GM12864 (cell line): ENCODE measurements at places on chromosomes 16 and 17.
A peak's percentile ranks its signal among the peaks of the same experiment; 100 is the strongest.

DNA sequence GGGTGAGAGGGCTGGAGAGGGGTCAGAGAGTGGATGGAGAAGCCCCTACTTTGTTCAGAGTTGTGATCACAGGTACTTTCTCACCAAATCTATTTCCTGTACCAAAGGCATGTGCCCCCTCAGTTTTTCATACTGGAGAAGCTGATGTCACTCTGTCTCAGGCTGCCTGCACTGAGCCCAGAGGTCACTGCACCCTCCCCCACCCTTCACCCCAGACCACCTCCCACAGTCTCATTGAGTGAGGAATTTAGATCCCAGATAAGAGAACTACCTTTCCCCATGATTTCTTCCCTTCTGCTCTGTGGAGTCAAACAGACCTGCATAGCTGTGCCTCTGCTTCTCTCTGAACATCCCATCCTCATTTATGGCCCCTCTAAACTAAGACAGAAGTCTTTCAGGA is 140.0 kb upstream of the IRX6 start:
- DNase-seq = no peak

GRCh38 chr17:74089869-74090464 is 113.5 kb upstream of the RPL38 start:
- peak; percentile 22 for DNase-seq

- DNase-seq = no peak
Observed at GRCh38 chr17:58325289-58325726, 3.3 kb downstream of the TSPOAP1 start.

DNA sequence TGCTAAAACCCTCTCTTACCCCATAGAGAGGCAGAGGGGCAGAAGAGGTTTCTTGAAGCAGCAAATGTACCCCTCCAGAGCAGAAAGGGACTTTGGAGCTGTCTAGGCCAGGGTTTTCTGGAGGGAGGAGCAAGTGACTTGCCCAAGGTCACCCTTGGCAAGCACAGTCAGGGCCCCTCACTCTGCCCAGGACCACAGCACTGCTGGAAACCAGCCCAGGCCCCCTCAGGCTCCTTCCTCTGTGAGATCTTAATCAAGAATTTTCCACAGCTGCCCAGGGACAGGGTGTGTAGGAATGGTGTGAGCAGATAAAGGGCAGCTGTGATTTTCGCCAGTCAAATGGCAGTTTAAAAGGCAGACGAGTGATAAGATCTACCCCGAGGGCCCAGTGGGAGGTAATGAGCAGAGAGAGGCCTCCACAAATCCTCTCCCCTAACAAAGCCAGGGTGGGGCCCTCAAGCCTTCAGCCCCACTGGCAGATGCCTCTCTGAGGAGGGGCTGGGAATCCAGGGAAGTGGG is 3.9 kb upstream of the SLC12A3 start:
- no peak for DNase-seq

DNA sequence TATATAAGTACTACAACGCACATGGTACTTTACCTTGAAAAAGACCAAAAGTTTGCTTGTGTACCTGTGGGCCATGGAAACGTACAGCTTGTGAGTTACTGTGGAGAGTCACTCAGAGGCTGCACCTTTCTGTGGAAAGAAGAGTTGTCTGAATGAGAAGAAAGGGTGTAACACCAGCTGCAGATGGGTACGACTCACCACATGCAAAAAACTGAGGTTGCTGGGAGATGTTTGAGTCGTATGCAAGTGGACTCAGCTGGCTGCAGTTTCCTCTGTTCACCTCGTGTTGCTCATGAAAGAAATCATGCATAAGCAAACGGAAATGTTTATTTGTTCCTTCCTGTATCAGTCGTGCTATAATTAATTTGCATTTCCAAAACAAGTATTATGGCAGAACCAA is 22.4 kb upstream of the DYNLRB2 start:
- DNase-seq = peak; percentile 34

GRCh38 chr17:13521784-13522183 is 79.9 kb downstream of the HS3ST3A1 start:
- DNase-seq = no peak

DNA sequence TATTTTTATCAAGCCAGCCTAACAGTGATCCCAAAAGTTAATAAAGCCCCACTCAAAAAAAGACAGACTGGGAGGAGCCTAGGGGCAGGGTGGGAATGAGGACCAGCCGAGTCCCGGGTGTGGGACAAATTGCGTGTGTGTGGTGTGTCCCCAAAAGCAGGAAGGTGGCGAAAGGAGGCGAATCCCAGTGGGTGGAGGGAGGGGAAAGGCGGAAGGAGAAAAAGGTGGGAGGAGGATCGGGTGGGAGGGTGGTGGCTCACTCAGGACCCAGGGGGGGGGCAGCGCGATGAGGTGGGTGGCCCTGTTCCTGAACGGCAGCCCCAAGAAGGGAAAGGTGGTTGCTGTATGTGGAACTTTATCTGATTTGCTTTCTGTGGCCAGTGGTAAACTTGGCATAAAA is 102.4 kb downstream of the SPECC1 start:
- DNase-seq = no peak

GRCh38 chr17:77347544-77347943 is 206.8 kb downstream of the SEC14L1 start:
- no peak for DNase-seq

- no peak for DNase-seq
Observed at GRCh38 chr17:59827721-59828477, 64.8 kb downstream of the TUBD1 start.

- DNase-seq = no peak
Observed at GRCh38 chr17:48542114-48542656, 2.7 kb downstream of the HOXB2 start.

- no peak for DNase-seq
Observed at GRCh38 chr16:10048850-10049249, 133.4 kb downstream of the GRIN2A start.

- no peak for DNase-seq
Observed at GRCh38 chr16:88939972-88940861, 36.8 kb downstream of the CBFA2T3 start.

GRCh38 chr16:2820836-2821486 is 3.9 kb downstream of the PRSS21 start:
- no peak for DNase-seq

- DNase-seq = no peak
Observed at GRCh38 chr16:57884655-57885133, 82.4 kb upstream of the KIFC3 start.

GRCh38 chr16:81841722-81842121 is 62.6 kb downstream of the PLCG2 start:
- DNase-seq = no peak

DNA sequence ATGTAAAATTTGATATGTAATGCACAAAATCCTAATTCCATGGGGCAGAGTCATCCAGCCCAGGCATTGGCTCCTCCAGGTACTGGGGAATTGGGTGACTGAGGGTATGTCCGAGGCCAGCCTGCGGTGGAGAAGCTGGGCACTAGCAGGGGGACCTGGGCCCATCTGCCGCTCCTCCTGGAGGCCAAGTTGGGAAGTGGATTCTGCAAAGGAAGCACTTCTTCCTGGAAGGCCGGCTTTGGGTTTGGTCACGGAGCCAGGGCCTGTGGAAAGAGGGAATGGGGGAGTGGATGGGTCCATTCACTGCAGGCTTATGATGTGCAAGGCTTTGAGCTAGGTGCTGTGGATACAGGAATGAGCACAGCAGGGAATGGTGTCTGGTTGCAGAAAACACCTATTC is 85.8 kb downstream of the GNAO1 start:
- no peak for DNase-seq

GRCh38 chr17:45408611-45409421 is 23.9 kb downstream of the ARHGAP27 start:
- no peak for DNase-seq

GRCh38 chr16:51938861-51939260 is 608.1 kb downstream of the TOX3 start:
- no peak for DNase-seq
